AG04450 (cell line): ENCODE measurements at places on chromosomes 5 and 9.

DNA sequence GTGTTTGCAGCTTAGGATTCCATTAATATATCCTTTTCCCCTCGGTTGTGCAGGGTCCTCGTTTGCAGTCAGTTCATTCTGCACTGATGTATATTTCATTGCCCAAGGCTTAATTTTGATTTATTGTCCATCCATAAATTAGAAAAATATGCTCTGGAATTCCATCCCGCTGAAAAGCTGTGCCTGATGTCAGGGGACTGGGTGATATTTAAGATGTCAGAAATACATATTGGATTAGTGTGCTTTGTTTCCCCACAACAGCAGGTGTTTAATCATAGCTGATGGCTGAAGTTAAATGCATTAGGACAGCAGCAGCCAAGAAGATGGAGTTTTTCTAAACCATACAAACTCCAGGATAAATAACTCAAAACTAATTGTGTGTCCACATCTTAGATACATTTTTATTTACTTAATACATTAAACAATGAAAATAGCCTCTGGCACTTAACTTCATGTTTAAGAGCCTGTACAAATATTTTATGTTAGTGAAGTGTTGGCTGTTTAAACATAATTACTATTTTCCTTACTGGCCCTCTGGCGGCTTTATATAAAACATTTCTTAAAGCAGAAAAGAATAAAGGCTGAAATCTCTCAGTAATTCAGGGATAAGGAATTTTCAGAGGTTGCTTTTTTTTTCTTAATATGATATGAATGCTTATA is 170.4 kb upstream of the TBCA start:
- DNase-seq = no peak

DNA sequence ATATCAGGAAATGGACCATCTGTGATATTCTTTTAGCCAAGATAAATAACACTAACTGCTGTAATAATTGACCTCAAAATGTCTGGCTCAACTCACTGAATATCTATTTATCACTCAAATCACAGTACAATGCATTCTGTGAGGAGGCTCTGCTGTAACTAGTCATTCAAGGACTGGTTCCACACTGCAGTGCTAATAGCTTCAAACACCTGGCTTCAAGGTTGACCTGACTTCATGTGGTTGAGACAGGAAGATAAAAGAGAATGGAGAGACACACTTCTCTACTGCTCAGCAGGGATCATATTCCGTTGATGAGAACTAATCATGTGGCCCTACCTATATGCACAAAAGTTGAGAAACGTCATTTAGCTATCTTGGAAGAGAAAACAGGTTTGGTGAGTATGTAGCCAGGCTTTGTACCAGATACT is 3.4 kb upstream of the RHOBTB3 start:
- DNase-seq = no peak

GRCh38 chr5:135697251-135697958 is 118.6 kb upstream of the CXCL14 start:
- no peak for DNase-seq

GRCh38 chr9:129851821-129852220 is 16.6 kb downstream of the USP20 start:
- DNase-seq = no peak

- DNase-seq = no peak
These were observed 49.0 kb downstream of the PTTG1 start for GRCh38 chr5:160470437-160471361.

GRCh38 chr9:128921881-128922763 is 1.3 kb downstream of the PHYHD1 start:
- no peak for DNase-seq

- peak; percentile 16 for DNase-seq
These were observed 23.4 kb downstream of the CORO2A start for GRCh38 chr9:98168941-98169488.

DNA sequence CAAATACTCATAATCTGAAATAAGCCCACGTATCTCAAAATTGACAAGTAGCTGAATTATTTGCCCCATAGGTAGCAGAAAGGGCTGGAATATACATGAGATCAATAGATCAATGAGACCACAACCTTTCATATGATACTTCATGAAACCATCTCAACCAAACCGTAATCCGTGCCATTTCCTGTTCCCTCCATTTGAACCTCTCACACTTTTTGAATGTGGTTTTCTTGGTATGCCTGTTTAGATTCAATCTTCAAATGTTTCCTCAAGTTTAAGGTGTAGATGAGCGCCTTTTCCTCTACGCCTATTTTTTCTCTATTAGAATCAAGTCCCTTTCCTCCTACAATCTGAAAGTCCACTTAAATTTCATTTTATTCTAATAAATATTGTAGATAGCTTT is 805.5 kb downstream of the EFNA5 start:
- DNase-seq = no peak

GRCh38 chr9:135297456-135298075 is 182.0 kb upstream of the PPP1R26 start:
- no peak for DNase-seq

- no peak for DNase-seq
These were observed 52.6 kb upstream of the CNOT6 start for GRCh38 chr5:180441564-180442051.

GRCh38 chr5:134714120-134714519 is 24.2 kb upstream of the CAMLG start:
- DNase-seq = no peak

GRCh38 chr5:167950126-167950721 is 341.2 kb upstream of the WWC1 start:
- no peak for DNase-seq

DNA sequence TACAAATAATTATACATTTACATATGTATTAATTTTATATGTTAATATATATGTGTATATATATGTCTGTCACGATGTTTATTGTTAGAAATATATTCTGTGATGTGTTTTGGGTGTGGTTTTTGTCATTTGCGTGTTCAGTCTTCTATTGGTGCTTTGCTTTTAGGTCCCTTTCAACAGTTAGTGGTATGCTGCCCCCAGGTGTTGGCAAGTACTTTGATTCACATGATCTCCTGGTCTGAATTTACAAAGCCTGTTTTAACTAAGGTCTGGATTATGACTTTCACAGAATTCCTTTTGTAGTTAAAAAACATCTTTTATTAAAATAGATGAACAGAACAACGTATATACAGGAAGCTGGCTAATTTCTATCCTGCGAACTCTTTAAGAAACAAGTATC is 271.5 kb downstream of the CCDC171 start:
- no peak for DNase-seq

DNA sequence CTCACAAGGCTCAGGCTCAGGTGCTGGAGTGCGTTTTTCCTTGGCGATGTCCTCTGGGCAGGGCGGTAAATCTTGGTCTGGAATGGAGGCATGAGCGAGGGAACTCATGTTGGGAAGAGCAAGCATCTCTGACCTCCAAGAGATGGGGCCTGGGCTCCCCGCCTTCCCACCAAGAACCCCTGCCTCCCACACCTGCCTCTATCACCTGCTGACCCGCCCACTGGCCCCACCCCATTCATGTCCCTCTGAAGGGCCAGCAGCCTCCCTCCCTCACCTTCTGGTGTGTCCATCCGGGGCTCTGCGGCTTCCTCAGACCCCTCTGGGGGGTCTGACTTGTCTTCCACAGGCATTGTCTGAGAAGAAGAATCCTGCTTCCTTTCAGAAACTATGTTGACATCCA is 10.9 kb downstream of the CIZ1 start:
- no peak for DNase-seq

GRCh38 chr9:135284386-135285134 is 195.0 kb upstream of the PPP1R26 start:
- DNase-seq = no peak

GRCh38 chr5:93580063-93580926 is 724 bp downstream of the NR2F1-AS1 start:
- no peak for DNase-seq

DNA sequence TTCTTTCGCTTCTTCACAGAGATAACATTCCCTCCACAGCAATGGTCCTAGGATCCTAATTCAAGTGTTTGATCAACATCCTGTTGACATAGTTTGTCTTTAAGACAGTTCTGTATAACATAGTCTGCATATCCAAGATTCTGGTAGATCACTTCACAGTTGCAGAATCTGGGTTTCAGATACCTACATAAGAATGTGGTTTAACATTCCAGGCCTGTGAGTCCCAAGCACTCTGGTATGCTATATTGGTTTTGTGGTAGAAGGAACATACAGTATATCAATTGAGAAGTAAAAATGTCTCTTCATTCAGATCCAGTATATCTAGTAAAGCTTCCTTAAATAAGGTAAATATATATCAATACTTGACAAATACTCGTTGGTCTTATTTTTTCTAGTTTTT is 914.2 kb upstream of the CDH6 start:
- no peak for DNase-seq

GRCh38 chr5:154277499-154277898 is 87.0 kb downstream of the GALNT10 start:
- no peak for DNase-seq

DNA sequence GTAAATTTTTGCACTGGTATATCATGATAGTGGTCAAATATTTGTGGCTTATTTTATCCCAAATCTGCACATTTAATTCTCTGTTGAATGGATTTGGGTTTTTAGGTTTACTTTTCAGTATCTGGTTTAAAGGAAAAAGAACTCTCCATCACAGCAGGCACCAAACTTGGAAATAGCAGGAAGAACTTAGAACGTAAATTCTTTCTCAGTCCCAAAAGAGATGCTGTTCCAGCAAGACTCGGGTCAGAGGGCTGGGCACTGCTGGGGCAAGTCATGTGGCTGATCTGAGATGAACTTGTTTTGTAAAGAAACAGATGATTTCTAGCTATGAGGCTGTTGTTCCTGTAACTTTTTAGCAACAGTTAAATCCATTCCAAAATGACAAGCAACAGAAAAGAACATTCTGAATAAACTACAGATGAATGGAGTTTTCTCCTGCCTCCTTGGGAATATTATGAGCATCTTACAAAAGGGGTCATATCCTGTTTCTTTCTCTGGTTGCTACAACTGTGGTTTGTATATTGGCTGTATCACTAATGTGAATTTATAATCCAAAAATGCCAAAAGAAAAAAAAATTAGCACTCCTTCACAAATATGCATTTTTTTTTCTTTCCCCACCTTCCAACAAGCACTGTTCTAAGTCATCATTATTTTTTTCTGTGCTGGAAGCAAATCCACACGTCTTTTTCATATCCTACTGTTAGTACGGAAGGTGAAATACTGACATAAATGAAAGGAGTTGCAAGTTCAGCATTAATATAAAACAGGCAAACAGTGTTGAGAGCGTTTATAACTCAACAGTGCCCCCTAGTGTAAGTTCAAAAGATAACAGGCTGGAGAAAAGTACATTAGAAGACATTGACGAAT is 31.1 kb downstream of the OR2K2 start:
- DNase-seq = peak; percentile 54

DNA sequence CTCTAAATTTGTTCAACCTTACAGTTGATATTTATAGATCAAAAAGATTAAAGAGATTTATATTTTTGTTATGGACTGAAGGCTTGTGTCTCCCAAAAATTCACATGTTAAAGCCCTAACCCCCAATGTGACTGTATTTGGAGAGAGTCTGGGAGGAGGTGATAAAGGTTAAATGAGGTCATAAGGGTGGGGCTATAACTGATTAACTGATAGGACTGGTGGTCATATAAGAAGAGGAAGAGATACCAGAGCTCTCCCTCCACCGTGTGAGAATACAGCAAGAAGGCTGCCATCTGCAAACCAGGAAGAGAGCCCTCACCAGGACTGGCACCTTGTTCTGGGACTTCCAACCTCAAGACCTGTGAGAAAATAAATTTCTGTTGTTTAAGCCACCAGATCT is 264.3 kb downstream of the ENC1 start:
- DNase-seq = no peak

GRCh38 chr5:110105692-110106091 is 416.0 kb downstream of the MAN2A1 start:
- DNase-seq = no peak

- no peak for DNase-seq
These were observed 20.6 kb downstream of the ZSWIM6 start for GRCh38 chr5:61352612-61353156.
